ENCODE measurements at places on chromosomes 3 and 15.

DNA sequence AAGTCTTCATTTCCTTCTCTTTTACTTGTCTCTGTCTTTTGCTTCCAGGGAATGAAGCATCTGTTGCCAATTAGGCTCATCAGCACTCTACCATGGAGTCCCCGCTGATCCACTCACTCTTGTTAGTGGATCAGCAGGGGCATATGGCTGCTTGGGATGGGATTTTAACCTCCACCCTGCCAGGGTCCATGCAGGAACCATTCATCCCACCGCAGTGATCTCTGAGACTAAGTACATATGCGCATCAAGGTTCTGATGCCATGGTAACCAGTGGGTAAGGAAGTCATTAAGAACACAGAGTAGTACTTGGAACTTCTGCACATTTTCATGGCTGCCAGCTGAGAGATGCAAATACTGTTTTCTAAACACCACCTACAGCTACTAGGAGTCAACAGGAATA lies 374.0 kb upstream of the ALCAM start:
- no peak for ATAC-seq

GRCh38 chr3:147395899-147396711 lies 10.2 kb downstream of the ZIC4 start:
- ATAC-seq = no peak

DNA sequence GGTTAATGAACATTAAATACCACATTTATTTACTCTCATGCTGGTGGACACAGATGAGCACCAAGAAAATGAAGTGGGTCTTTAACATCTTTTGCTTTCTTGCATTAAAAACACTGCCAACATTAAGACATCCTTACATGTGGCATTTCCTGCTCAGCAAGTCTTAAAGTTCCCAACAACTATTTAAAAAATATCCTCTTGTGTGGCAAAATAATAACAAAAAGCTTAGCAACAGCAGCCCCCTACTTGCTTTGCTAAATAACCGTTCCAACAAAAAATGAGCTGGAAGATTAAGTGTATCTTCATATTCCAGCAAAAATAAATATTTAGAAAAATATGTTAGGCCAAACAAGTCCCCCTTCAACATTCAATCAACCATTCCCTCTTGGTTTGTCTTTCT lies 93.1 kb downstream of the SUCLG2 start:
- no peak for ATAC-seq

- ATAC-seq = no peak
Observed at GRCh38 chr3:22244761-22245521, 493.9 kb upstream of the ZNF385D start.

DNA sequence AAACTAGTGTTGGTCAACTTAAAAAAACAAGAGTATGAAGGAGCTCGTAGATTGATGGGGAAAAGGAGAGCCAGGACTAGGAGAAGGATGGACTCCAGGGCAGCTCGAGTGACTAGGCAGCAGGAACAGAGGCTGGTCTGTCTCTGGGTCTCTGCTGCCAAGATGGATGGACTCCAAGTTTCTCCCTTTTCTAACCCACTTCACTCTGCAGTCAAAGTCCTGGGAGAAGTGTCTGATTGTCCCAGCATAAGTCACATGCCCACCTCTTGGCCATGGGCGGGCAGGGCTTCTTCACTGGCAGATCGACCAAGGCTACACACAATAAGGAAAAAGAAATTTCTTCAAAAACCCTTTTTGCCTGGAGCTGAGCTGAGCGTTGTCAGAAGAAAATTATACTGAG lies 9.2 kb upstream of the EPB42 start:
- ATAC-seq = no peak

DNA sequence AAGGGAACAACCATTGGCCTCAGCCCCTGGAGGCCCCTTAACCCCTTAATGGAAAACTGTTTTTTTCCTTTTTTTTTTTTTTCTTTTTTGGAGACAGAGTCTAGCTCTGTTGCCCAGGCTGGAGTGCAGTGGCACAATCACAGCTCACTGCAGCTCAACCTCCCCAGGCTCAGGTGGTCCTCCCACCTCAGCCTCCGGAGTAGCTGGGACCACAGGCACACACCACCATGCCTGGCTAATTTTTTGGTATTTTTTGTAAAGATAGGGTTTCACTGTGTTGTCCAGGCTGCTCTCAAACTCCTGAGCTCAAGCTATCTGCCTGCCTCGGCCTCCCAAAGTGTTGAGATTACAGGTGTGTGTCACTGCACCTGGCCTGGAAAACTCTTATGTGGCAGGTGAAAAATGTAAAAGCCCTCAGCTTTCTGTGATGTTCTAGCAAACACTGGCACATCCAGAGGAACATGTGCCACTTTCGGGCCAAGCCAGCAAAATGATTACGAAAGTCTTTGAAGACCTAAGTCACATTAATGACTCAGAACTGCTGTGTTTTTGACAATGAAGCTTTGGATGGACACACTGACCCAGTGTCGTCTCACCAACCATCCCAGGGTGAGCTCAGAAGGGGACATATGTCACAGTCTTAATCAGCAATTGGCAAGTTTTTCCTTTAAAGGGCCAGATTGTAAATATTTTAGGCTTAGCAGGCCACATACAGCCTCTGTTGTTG lies 189.3 kb upstream of the TPM1 start:
- no peak for ATAC-seq

DNA sequence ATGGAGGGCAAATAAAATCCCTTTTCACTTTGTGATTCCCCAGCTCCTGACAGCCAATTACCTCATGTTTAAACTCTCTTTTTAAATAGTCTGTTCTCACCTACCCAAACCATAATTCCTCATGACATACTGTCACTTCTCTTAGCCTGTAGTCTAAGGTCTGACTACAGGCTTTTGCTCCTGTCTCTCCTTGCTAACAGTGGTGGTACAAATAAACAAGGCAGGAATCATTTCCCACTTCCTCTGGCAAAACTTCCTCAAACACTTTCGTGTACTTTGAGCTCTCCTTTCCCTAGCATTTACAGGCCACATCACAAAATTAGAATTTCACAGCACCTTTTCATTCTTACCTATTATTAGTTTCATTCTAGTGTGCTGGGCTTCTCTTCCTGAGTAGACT lies 51.8 kb downstream of the ATP8B4 start:
- ATAC-seq = no peak

- ATAC-seq = no peak
Observed at GRCh38 chr3:126107203-126107939, 23.4 kb upstream of the SLC41A3 start.

- no peak for ATAC-seq
Observed at GRCh38 chr3:30277494-30277893, 328.9 kb upstream of the TGFBR2 start.

GRCh38 chr3:81886081-81886480 lies 124.6 kb upstream of the GBE1 start:
- no peak for ATAC-seq

DNA sequence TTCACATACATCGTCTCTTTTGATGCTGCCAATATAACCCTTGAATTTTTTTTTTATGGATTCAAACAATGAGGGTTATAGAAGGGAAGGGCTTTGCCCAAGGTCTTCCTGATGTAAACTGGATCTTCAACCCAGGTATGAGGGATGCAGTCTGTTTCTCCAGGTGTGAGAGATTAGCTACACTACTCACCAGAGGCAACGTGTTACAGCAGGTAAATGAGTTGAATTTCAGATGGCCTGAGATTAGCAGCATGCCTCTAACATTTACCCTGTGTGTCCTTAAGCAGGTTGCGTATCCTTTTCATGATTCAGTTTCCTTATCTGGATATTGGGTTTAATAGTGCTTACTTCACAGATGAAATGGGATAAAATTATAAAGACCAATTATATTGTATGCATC lies 1.9 kb downstream of the RTP4 start:
- no peak for ATAC-seq

- ATAC-seq = no peak
Observed at GRCh38 chr15:101018016-101018415, 98.9 kb downstream of the LRRK1 start.

- no peak for ATAC-seq
Observed at GRCh38 chr3:170813266-170813665, 56.7 kb downstream of the RPL22L1 start.

GRCh38 chr3:142098964-142099363 lies 50.4 kb downstream of the TFDP2 start:
- ATAC-seq = peak; percentile 61

DNA sequence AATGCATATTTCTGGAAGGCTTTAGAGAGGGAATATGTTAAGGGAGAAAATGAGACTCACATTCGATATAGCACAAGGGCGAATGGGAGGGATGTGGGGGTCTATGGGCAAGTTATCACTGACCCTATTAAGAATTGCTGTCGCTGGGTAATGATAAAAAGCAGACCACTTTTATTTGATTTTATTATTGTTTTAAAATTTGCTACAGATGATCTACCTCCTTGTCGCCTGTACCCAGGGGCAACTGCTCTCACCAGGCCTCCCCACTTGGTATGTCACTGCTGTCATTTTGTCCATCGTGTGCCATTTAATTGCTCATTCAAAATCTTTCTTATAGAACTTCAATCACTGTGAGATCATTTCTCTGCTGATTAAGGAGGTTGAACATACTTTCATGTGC lies 153.8 kb downstream of the OPA1 start:
- no peak for ATAC-seq

GRCh38 chr3:197847866-197848401 lies 56.9 kb downstream of the LRCH3 start:
- peak; percentile 79 for ATAC-seq

GRCh38 chr3:161389445-161390035 lies 18.2 kb upstream of the SPTSSB start:
- ATAC-seq = no peak

- ATAC-seq = no peak
Observed at GRCh38 chr15:95853350-95853749, 477.1 kb upstream of the NR2F2 start.

DNA sequence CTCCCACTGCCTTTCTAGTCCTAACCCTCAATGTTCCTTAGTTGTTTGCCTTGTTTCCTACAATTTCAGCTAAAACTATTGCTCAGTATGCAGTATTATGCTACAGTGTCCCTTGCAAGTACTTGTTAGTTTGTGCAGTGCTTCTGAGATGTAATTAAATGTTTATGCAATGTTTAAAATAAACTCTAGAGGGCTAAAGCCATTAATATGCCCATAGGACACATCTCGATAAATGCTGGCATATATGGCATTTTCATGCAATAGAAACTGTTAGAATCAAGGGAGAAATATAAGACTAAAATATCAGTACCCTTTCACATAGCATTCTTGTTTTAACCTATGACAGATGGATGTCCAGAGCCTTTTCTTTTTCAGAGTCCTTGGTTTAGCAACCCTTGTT lies 59.8 kb upstream of the ACKR4 start:
- ATAC-seq = no peak

GRCh38 chr3:152160350-152161011 lies 108.2 kb upstream of the MBNL1 start:
- peak; percentile 65 for ATAC-seq

- ATAC-seq = peak; percentile 29
Observed at GRCh38 chr15:64355348-64355943, 527 bp downstream of the CSNK1G1 start.

DNA sequence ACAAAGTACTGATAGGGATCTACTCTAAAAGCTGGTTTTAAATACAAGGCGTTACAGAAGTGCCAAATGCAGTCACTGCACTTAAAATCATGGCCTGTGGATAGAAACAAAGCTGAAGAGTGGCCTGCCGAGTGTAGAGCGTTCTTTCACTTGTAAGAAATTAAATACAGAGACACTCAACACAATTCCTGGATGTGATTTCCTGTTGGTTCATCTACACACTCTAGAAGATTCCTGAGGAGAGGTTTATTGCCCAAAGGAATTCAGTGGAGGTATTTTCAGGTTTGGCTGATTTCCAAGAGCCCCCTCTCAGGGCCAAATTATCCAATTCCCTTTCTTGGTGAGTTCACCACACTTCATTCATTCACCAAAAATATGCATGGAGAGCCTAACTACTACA lies 200.3 kb upstream of the IL12A start:
- no peak for ATAC-seq

- ATAC-seq = peak; percentile 81
Observed at GRCh38 chr15:88918738-88919137, 5.6 kb upstream of the MFGE8 start.

- no peak for ATAC-seq
Observed at GRCh38 chr15:41128174-41128902, 12.3 kb upstream of the INO80 start.

GRCh38 chr15:66982816-66983215 lies 82.6 kb upstream of the SMAD3 start:
- ATAC-seq = no peak

GRCh38 chr15:26628879-26629529 lies 143.9 kb downstream of the GABRB3 start:
- peak; percentile 26 for ATAC-seq

DNA sequence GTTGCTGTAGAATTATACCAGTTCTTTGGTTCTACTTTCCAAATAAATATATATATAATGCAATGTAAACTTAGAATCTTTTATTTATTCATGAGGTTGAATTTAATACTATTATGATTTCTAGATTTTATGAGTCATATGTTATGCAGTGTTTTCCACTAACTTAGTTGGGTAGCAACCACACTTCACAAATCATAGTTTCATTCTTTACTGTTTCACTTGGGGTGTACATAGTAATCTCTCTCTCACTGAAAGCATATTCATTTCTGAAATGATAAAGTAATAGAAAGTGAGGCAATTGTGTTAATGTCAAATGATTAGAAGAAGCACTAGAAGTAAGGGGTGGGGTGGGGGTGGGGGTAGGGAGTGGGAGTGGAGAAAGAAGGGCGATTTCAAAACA lies 52.6 kb downstream of the IQCH start:
- ATAC-seq = peak; percentile 97

- no peak for ATAC-seq
Observed at GRCh38 chr3:158748237-158748828, 16.1 kb upstream of the RARRES1 start.

DNA sequence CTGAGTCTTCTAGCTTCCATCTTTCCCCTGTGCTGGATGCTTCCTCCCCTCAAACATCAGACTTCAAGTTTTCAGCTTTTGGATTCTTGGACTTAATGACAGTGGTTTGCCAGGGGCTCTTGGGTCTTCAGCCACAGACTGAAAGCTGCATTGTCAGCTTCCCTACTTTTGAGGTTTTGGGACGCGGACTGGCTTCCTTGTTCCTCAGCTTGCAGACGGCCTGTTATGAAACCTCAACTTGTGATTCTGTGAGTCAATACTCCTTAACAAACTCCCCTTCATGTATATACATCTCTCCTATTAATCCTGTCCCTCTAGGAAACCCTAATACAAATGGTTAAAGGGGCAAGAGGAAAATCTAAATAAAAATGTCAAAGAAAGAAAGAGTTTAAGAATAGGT lies 100.1 kb downstream of the ABI3BP start:
- ATAC-seq = no peak

GRCh38 chr15:75697523-75697922 lies 15.1 kb downstream of the CSPG4 start:
- no peak for ATAC-seq

GRCh38 chr3:31349001-31349748 lies 183.6 kb upstream of the STT3B start:
- ATAC-seq = no peak

Data from activated T-helper 17 cell treated with anti-CD3 and anti-CD28 coated beads, Interleukin-2, amount 50 U/mL, for 72 hours (primary cell).